ENCODE measurements at places on chromosomes 1 and 21. TPM values are rescaled to one million over a fixed set of nuclear protein-coding genes. Genes with fewer than 3 reads are reported as not detected.

The C1orf94 gene
- not detected for total RNA-seq

The RIPPLY3 gene
- 0.18 TPM for total RNA-seq

The LHX8 gene
- total RNA-seq = not detected

The NES gene
- 37.3 TPM for total RNA-seq

The TNNT2 gene
- 2.0 TPM for total RNA-seq

The JAM2 gene
- 16.0 TPM for total RNA-seq

- DNase-seq = no peak
Measured at GRCh38 chr1:105516068-105516467, 1540.4 kb upstream of the PRMT6 start.

GRCh38 chr21:45347048-45347711 lies 57.8 kb upstream of the COL18A1 start:
- no peak for DNase-seq

DNA sequence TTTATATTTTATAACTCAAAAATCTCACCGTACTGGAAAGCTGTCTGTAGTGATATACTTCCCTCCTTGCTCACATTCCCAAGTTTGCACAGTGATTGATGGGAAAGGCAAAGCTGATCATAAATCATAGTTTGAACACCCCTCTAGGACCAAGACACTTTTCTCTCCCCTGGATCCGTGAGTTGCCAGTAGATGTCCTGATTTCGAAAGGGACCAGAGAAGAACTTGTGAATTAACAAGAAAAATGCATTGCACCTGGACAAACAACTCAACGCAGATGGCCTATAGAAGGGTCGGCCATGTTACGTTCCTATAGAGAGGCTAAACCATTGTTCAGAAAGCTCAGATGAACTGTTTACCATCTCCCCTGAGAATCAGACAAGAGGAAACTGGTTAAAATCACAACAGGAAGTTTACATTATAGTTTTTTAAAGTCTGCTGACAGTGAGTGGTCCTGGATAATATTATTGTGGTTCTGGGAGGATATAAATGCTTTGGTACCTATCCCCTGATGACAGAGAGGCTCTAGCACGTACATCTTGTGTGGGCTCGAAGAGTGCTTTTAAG lies 124.0 kb upstream of the SLC45A1 start:
- DNase-seq = no peak

GRCh38 chr1:34415140-34415539 lies 238.4 kb downstream of the C1orf94 start:
- no peak for DNase-seq

- DNase-seq = no peak
Measured at GRCh38 chr1:154657556-154657955, 49.6 kb upstream of the ADAR start.

DNA sequence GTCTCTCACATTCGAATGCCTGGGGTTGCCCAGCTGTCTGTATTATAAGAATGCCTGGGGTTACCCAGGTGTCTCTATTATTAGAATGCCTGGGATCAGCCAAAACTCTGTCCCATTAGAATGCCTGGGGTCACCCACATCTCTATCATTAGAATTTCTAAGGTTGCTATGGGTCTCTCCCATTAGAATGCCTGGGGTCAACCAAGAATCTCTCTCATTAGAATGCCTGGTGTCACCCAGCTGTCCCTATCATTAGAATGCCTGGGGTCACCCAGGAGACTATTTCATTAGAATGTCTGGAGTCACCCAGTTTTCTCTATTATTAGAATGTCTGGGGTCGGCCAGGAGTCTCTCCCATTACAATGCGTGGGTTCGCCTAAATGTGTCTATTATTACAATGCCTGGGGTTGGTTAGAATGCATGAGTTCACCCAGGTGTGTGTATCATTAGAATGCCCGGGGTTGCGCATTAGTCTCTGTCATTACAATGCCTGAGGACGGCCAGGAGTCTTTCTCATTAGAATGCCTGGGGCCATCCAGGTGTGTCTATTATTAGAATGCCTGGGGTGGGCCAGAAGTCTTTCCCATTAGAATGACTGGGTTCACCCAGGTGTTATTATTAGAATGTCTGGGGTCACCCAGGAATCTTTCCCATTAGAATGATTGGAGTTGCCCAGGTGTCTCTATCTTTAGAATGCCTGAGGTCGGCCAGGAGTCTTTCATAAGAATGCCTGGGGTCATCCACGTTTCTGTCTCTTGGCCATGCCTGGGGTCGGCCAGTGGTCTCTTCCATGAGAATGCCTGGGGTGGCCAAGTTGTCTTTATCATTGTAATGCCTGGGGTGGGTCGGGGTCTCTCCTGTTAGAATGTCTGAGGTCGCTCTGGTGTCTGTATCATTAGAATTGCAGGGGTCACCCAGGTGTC lies 59.6 kb downstream of the RNF187 start:
- DNase-seq = no peak

- no peak for DNase-seq
Measured at GRCh38 chr21:42062236-42063022, 8.7 kb upstream of the UMODL1 start.

DNA sequence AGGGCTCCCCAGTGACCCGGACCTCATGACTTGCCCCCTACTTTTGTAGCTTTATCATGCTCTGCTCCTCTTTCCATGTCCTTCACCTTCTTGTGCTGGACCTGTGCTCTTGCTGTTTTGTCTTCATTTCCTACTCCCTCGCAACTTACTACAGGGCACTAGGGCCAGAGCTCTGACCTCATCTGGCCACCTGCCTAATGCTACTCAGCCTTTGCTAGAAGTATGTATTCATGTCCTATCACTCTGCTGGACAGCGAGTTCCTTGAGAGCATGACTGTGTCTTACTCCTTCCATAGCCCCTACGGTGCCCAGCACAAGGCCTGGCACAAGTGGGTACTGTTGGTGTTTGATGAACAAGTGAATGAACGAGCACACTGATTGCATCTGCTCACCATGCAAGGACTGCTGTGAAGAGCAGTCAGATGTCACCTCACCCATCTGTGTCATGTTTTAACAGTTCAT lies 1.9 kb downstream of the MTFR1L start:
- no peak for DNase-seq

- DNase-seq = peak; percentile 51
Measured at GRCh38 chr1:59570524-59570923, 244.2 kb upstream of the HOOK1 start.

- peak; percentile 76 for DNase-seq
Measured at GRCh38 chr1:201982082-201982622, 296 bp upstream of the RNPEP start.

GRCh38 chr21:36104317-36105300 lies 30.3 kb upstream of the CBR3 start:
- DNase-seq = peak; percentile 80

- DNase-seq = no peak
Measured at GRCh38 chr1:207841901-207842300, 69.0 kb downstream of the CD34 start.

DNA sequence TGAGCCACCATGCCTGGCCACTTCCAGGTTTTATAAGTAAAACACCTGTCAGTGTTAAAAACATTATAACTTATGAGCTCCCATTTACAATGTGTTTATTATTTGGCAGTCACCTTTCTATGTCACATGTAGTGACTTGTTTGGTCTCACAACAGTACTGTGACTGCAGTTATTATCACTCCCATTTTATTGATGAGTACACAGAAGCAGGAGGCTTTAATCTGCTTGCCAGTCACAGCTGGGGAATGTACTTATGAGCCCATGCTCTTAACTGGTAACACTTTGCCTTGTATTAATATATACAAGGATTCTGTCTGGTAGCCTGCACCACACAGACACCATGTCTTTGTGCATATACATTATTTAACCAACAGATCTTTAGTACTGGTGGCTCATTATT lies 31.1 kb upstream of the BACH1 start:
- DNase-seq = no peak

- DNase-seq = peak; percentile 32
Measured at GRCh38 chr1:47262787-47263413, 30.9 kb upstream of the TAL1 start.

DNA sequence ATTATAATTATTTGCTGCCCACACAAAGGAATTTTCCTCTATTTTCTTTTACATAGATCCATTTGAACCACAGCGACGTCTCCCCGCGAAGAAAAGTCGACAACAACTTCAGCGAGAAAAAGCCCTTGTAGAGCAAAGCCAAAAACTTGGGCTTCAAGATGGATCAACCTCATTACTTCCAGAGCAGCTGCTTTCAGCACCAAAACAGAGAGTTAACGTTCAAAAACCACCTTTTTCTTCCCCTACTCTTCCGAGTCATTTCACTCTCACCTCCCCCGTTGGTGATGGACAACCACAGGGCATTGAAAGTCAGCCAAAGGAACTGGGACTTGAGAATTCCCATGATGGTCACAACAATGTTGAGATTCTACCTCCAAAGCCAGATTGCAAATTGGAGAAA lies 7.2 kb downstream of the GORAB start:
- DNase-seq = no peak

DNA sequence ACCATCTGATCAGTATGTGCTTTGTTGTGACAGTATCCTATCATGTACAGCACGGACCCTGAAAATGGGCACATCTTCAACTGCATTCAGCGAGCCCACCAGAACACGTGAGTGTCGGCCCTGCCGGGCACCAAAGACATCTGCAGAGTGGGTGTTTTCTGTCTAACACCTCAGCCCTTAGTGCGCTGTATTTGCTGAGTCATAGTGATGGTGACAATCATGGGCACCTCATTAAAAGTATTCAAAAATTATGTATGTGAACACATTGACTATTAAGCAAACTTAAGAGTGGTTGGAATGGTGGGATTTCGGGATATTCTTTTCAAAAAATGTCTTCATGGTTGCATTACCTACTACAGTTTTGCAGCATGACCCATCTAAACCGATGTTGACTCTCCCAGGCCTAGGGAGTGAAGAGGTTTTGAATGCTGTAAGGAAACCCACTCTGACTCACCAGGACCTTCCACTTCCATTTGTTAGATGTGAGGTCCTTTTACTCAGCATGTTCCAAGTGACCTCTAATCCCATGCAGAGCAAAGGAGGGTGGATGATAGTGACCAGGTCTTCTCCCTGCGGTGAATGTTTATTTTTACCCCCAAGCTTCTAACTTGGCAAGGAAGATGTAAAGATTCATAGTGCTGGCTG lies 20.1 kb downstream of the MGST3 start:
- no peak for DNase-seq

- DNase-seq = peak; percentile 26
Measured at GRCh38 chr1:92485381-92486250, 1.1 kb downstream of the GFI1 start.

DNA sequence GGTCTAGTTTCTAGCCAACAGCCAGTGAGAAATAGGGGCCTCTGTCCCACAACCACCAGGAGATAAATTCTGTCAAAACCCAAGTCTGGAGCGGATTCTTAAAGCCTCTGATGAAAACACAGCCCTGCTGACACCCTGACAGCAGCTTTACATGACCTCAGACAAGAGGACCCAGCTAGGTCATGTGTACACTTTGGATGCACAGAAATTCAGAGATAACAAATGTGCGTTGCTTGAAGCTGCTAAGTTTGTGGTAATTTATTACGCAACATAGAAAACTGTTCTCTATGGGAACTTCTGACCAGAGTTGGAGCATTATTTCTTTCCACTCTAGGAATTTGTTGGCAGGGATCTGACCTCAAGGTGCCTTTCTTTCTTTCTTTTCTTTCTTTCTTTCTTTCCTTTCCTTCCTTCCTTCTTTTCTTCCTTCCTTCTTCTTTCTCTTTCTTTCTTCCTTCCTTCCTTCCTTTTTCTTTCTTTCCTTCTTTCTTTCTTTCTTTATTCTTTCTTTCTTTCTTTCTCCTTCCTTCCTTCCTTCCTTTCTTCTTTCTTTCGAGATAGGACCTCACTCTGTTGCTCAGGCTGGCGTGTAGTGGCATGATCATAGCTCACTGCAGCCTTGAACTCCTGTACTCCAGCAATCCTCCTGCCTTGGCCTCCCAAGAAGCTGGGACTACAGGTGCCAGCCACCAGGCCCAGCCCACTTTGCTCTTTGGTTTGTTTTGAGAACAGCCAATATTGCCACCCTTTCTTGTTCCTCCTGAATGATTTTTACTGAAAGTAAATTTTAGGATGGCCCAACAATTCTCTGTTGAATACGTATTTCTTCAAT lies 14.9 kb upstream of the HMGCS2 start:
- DNase-seq = peak; percentile 68

GRCh38 chr1:72435025-72435424 lies 152.7 kb upstream of the NEGR1 start:
- DNase-seq = no peak

- no peak for DNase-seq
Measured at GRCh38 chr1:104182251-104182650, 432.6 kb downstream of the AMY1C start.

GRCh38 chr1:174519844-174520243 lies 72.1 kb downstream of the GPR52 start:
- no peak for DNase-seq

- peak; percentile 24 for DNase-seq
Measured at GRCh38 chr1:46691997-46692790, 20.5 kb downstream of the TEX38 start.

DNA sequence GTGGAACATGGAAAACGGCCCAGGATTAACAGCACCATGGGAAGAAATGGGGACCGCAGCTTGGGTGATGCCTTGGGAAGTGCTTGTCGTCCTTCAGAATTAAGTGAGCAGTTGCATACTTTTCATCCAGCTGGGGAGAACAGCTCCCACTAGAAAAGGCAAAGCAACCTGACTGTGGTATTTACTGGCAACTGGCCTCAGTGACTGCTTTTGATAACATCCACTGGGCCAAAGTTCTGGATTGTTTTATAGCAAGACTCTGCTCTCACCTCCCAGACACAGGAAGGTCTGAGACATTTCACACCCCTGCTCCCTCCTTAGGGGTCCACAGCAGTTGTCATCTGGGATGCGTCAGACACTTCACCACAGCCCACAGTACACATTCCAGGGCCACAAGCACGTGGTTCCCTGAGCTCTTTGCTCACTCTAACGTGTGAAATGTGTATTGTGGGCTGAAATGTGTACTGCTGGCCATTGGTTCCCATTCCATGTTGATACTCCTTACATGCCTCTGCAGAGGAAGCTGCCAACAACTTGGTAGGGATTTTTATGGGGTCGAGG lies 6.6 kb downstream of the PAPPA2 start:
- no peak for DNase-seq

DNA sequence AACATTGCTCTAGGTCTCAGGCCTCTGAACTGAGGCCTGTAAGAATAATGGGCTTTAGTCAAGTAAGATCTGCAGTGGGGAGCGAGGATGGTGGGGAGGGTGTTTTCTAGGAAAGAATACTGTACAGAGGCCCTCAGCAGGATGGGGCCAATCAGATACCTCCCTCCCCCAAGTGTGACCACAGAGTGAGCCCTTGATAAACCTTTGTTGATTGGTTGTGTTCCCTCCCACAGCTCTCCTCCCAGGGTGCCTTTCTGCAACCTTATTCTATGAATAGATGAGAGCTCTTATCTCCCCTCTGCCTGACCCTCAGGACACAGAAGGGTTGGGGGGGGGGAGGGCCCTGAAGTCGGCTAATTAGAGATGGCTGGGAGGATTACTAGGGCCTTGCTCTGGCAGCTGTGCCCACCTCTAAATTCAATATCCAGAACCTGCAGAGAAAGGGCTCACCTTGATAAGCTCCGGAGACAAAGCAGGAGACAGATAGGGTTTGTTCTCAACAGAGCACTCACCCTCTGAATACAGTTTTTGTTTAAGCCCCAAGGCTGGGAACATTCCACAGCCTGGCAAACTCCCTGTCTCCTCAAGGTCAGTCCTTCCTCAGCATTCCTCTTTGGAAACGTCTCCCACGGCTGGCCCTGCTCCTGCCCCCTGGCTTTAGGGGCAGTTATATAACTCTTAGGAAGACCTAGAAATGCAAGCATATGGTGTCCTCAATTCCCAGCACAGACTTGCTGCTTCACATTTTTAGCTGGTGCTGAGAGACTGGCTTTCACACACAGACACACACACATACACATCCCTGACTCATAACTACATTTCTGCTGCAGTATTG lies 42.9 kb downstream of the ATP1A1 start:
- DNase-seq = no peak

- DNase-seq = no peak
Measured at GRCh38 chr21:39934895-39935294, 67.7 kb downstream of the PCP4 start.

Data from lung (tissue), 17 donors.